Heart right ventricle (tissue), 16 donors: ENCODE measurements at places on chromosomes 3 and 15. TPM values are rescaled to one million over a fixed set of nuclear protein-coding genes. Genes with fewer than 3 reads are reported as not detected.

LRRIQ4 gene
- polyA plus RNA-seq: not detected

ARHGEF26 gene
- 2.3 TPM for polyA plus RNA-seq

ECE2 gene
- not detected for polyA plus RNA-seq

RABL3 gene
- 2.8 TPM for polyA plus RNA-seq

TIMMDC1 gene
- polyA plus RNA-seq: 90.3 TPM

TGM4 gene
- polyA plus RNA-seq: not detected

UROC1 gene
- 0.01 TPM for polyA plus RNA-seq

TMEM266 gene
- polyA plus RNA-seq: 0.01 TPM

XCR1 gene
- 0.01 TPM for polyA plus RNA-seq
